ENCODE measurements at places on chromosomes 5 and 9. TPM values are rescaled to one million over a fixed set of nuclear protein-coding genes. Genes with fewer than 3 reads are reported as not detected.

DNA sequence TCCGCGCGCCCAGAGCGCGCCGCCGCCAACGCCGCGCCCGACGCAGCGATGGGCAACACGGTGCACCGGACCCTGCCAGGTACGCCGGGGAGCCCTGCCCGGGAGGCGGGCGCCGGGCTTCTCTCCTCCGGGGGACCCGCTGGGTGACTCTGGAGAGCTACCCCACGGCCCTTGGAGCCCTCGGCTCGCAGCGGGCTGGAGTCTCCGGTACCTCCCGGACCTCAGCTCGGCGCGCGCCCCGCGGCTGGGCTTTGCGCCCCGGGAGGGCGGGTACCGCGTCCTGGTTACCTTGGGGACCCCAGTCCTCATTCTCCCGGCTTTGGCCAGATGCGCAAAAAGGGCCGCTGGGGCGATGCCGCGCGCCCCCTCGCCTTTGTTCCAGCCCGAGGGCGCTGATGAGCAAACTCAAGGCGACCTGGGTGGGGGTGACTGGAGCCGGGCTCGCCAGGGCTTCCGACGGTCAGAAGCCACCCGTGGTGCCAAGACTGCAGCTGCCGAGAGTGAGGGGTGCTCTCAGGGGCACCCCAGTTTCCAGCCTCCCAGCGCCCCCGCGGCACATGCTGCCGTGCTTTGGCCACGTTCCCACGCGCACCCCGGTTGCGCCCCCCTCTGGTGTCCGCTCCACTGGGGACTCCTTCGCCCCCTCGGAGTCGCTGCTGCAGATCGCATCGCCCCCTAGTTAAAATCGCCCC lies 442 bp downstream of the NEURL1B start:
- no peak for ATAC-seq

PRELID2 gene
- total RNA-seq = 4.8 TPM

GRCh38 chr9:111795557-111795839 lies 761 bp upstream of the SHOC1 start:
- ATAC-seq = no peak

GRCh38 chr9:76528642-76529190 lies 69.7 kb downstream of the GCNT1 start:
- no peak for ATAC-seq

- peak; percentile 64 for ATAC-seq
Measured at GRCh38 chr5:115170134-115170928, 623 bp upstream of the TRIM36 start.

DNA sequence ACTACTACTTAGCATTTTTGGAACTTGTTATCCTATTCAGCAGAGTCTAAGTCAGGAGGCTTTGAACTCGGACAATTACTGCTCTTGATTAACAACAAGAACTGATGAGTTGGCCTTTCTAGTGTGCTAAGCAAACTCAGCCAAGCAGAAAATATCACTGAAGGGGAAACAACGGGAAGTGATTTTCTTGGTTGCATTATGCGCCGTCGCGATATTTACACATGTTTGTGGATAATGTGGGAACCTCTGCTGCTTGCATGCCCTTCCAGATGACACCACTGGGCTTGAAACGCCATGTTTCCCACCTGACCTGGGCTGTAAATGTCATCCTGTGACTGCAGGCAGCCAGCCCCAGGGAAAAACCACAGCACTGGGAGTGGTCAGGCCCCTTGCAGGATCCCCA lies 205.5 kb downstream of the PAX5 start:
- no peak for ATAC-seq

DNA sequence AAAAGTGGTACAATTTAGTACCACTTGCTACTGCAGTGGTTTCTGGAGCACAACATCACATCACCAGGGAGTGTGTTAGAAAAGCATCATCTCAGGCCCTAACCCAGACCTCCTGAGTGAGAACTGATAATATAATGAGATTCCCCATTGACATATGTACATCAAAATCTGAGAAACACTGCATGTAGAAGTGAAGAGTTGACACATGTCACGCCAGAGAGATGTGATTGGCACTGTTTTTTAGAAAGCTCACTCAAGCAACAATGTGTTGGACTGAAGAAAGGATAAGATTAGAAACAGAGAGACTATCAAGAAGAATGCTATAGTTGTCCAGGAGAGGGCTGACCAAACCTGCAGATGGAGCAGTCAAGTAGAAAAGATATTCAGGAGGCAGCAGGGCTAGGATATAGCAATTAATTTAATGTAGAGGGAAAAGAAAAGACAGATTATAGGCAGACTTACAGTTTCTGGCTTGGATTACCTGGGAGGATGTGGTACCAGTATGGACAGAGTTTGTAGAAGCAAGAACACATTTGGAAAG lies 324.4 kb upstream of the ADAMTSL1 start:
- no peak for ATAC-seq

- no peak for ATAC-seq
Measured at GRCh38 chr5:83701886-83702285, 18.8 kb downstream of the HAPLN1 start.

GRCh38 chr9:6552033-6552432 lies 93.5 kb downstream of the GLDC start:
- no peak for ATAC-seq

- no peak for ATAC-seq
Measured at GRCh38 chr9:20243841-20244240, 378.5 kb downstream of the MLLT3 start.

ALDOB gene
- total RNA-seq = 0.08 TPM

- ATAC-seq = no peak
Measured at GRCh38 chr5:151810897-151811296, 39.1 kb downstream of the G3BP1 start.

DNA sequence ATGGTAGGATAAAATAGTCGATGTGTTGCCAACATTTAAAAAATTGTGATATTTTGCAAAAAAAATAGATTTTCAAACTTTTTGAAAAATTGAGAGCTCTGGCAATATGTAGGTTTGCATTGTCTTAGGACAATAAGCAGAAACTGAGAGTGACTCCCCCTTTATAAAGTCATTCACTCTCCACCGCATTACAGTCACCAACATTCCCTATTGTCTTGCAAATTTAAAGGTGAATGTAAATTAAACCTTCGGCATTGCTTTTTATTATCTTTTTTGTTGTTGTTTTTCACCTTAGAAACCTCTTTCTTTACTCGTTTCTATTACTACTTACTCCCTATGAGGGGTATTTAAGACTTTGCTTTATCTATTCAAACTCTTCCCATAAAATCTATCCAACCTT lies 944.2 kb downstream of the DTWD2 start:
- ATAC-seq = no peak

- ATAC-seq = no peak
Measured at GRCh38 chr9:123033864-123034601, 566 bp downstream of the GPR21 start.

ORM2 gene
- total RNA-seq = 0.36 TPM

- peak; percentile 31 for ATAC-seq
Measured at GRCh38 chr9:29245351-29245750, 1672.1 kb upstream of the C9orf72 start.

DNA sequence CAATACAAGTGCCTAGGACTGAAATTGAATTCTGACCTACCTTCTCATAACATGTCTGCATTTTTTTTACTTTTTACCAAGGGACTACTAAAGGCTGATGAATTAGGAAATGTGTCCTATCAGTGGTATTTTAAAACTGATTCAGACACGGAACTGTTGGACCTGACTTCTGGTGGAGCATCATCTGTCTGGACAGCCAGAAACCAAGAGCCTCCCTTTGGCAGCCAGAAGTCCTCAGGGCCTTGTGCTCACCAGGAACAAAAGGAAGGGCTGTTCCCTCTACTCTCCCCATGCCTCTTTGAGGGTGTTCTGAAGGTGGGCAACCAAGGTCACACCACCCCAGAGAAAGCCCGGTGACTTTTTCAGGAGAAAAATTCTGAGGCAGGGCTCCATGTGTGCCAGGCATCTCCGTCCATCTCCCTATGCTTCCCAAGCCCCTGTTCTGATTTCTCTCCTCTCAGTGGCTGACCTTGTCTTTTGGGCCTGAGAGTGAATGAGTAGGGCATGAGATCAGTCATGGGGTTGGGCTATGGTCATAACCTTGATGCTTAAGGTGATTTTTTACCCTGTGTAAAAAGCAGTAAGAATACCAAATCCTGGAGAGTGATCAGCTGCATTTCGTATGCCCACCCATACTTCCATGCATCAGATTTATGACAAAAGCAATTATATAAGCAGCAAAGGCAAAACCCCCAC lies 143.7 kb downstream of the SCAMP1 start:
- peak; percentile 13 for ATAC-seq

DNA sequence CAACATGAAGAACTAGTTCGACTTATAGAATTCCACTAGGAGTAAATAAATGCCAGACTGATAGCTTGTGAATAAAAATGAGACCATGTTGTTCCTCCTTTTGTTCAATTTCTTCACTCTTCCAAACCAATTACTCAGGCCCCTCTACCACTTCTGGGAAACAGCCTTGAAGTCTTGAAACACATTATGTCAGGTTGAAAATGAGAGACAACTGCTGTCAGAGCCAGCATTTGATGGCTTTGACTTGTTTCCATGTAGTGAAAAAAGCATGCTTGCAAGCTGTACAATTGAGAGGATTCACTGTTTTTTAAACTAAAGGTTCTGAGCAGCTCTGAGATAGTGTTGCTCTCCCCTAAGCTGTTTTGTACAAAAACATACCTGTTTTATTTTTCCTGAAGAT lies 337.1 kb upstream of the SGCD start:
- no peak for ATAC-seq

- no peak for ATAC-seq
Measured at GRCh38 chr5:763397-763796, 21.1 kb downstream of the ZDHHC11B start.

DNA sequence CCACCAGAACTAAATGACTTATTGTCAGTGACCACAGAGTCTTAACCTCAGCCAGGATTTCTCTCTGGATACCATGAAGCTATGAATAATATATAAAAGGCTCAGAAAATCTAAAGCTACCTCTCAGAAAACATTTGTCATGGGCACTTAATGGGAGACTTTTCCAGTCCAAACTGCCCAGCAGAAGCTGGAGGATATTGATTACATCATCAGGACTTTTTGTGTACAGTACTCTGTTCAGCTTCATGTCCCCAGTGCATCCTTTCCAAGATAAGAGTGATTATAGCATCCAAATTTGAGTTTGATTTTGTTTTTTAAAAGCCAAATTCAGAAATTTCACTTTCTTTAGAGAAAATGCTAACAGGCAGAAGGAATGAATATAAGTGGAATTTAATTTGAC lies 123.9 kb upstream of the C6 start:
- no peak for ATAC-seq

DNA sequence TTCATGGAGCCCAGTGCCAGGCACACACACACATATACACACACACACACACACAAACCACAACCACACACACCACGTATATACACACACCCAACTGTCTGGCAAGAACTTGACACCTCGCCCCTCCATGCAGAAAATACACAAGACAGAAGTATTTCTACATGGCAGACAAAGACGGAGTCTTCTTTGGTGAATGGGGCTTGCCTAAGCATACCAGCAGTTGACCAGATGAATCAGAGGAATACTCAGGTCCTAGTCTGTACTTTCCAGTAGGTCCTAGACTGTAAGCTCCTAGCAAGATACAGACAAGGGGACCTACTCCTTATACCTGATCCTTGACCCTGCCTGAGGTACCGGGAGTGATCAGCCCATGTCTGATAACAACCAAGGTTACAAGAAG lies 60.1 kb downstream of the SIL1 start:
- peak; percentile 21 for ATAC-seq

GRCh38 chr9:107653263-107653821 lies 163.8 kb upstream of the KLF4 start:
- ATAC-seq = no peak

IFNB1 gene
- total RNA-seq = not detected

DNA sequence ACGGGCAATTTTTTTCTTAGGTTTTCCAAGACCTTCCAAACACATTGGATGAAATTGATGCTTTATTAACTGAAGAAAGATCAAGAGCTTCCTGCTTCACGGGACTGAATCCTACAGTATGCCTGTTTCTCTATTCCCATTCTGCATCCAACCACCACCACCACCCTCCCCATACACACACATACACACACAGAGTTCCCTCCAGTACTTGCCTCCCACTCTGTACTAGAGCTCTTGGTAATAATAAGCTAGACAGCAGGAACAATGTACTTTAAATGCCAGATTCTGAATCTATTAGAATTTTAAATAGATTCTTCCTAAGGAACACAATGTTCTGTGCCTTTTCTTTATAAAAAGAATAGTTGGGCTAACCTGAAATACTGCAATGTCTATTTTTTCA lies 67.4 kb downstream of the KLF9 start:
- no peak for ATAC-seq

DNA sequence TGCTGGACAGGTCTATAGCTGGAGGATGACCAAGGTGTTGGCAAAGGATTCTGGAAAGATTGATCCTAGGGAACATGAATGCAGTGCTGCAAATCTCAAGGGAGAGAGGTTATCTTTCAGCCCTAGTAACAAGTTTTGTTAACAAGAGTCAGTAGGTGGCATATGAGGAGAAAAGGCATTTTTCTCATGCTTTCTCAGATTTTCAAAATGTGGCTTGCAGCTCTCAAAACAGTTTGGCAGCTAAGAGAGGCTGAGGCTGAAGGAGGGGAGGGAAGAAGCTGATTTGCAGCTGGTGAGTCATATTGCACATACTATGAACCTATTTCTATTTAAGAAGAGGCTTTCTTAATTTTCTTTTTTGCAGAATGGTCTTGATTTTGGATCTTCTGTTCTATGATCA lies 64.3 kb upstream of the PCA3 start:
- no peak for ATAC-seq

DNA sequence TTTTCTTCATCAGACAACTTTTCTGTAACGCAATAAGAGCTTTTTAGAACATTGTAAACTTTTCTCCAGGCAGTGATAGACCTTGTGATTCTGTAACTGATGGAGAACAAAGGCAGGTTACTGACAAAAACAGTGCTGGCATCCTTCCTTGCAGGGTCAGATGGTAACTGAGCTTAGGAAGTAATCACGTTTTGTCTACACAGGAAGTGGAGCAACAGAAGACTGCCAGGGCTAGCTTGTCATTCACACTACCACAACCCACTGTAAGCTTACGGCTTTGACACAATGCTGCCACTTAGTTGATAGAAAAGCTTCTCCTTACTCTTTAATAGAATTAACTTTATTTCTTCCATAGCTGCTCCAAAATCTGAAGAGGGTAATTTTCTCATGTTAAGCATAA lies 46.8 kb downstream of the FBN2 start:
- no peak for ATAC-seq

GRCh38 chr9:3732077-3733038 lies 206.6 kb upstream of the RFX3 start:
- peak; percentile 98 for ATAC-seq

DNA sequence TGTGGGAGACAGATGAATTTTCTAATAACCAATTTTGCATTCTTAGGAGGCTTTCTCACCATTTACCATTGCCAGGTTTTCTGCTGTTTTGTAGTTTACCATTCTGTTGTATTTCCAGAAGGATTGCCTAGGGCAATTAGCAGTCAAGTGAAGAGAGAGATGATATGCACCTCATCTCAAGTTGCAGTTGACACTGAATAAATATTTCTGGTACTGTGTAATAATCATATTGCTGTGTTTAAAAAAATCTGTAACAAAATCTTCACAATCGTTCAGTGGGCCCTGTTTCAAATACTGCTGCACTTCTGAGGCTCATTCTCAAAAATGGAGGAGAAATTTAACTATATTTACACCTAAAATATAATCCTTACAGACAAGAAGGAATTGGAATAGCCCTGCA lies 706.1 kb upstream of the PTPRD start:
- ATAC-seq = no peak
